ENCODE measurements at places on chromosomes 7 and 10.

DNA sequence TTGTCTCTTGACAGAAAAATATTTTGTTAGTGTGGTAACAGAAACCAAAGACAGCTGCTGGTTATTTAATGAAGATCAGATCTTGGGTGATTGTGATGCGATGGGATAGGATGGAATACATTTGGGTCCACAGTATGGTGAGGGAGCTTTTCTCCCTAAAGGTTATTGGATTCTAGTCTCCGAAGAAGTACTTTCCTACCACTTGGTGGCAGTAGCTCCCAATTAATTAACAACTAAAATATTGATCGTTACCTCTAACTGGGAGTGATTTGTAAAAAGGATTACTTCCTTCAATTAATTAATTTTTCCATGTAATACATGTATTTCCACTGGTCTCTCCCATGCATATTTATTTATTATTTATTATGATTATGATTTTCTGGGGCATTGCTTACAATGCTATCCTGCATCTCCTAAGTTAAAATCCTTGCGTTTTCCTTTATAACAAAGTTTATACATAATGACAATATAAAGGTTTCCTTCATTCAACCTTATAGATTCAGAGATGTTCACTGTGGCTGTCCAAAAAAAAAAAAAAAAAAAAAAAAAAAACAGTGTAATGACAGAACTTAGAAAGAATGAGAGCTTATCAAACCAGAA, 25.6 kb downstream of the TMEM196 start:
- peak; percentile 39 for DNase-seq

DNA sequence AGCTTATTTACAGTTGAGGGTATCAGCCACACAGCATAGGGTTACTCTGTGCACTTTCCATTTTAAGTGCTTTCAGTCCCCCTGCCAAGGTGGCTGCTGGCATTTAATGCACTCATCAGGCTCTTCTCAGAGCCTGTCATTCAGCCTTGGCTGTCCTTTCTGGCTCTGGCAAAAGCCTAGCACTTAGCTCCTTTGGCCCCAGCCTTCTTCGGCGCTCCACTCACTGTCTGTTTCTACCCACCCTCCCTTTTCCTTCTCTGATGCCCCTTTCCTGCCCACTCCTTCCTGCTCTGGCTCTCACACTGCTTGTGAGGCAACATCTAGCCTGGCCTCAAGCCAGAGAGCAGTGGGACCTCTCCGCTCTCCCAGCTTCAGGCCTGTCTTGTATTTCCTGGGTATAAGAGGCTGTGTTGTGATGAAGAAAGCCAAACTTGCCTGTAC, 60.2 kb downstream of the WIPF3 start:
- DNase-seq, result no peak

GRCh38 chr7:81333004-81333403, 414.2 kb upstream of the SEMA3C start:
- DNase-seq, result no peak

DNA sequence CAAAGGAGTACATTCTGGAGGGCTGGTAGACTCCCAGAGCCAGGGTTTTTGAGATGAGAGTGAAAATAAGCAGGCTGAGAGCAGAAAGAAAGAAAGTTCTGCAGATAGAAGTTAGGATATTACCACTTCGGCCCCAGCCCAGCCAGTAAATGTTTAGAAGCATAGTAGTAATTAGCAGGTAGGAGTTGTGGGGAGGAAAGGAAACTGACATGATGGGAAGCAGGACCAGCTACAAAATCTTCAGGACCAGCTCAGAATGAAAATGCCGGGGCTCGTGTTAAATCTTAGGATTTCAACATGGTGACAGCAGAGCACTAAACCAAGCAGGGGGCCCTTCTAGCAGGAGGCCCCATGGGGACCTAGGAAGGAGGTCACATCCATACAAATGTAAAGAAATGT, 28.7 kb downstream of the PRSS2 start:
- no peak for DNase-seq

GRCh38 chr7:21671859-21672258, 129.0 kb downstream of the DNAH11 start:
- DNase-seq, result no peak

- DNase-seq, result no peak
These were observed 91.0 kb upstream of the FAM20C start for GRCh38 chr7:101146-102046.

All from HEK293T (cell line).